ENCODE measurements at places on chromosomes 12 and 14. TPM values are rescaled to one million over a fixed set of nuclear protein-coding genes. Genes with fewer than 3 reads are reported as not detected.

DNA sequence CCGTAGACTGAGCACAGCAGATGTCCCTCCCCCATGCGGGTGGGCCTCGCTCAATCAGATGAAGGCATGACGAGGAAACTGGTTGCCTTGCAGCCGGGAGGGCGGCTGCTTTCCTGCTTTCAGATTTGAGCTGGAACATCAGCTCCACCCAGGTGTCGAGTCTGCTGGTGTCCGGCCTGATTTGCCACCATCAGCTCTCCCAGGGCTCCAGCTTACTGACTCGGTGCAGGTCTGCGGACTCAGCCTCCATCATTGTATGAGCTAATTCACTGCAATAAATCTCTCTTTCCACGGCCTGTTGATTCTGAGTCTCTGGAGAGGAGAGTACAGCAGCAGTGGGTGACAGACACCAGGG, 156.2 kb downstream of the KIF26A start:
- DNase-seq = no peak

DNA sequence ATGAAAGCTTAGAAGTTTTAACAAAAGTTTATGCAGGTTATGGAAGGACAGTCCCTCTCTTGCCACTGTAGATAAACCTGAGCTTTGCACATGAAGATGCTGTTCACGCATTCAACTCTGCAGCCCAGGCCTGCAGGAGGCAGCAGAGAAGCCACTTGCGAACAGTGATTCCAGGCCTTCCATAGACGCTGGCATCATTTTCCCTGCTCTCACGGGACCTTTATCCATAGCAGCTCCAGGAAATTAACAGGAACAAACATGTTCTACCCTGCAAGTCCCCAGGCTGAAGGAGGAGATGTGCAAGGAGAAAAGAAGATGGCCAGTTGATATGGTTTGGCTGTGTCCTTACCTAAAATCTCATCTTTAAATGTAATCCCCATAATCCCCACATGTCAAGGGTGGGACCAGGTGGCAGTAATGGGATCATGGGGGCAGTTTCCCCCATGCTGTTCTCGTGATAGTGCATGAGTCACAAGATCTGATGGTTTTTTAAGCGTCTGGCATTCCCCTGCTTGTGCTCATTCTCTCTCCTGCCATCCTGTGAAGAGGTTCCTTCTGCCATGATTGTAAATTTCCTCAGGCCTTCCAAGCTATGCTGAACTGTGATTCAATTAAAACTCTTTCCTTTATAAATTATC, 2.0 kb downstream of the ERP27 start:
- DNase-seq = no peak

GRCh38 chr14:21320913-21321312, 41.0 kb downstream of the RPGRIP1 start:
- DNase-seq = no peak

DNA sequence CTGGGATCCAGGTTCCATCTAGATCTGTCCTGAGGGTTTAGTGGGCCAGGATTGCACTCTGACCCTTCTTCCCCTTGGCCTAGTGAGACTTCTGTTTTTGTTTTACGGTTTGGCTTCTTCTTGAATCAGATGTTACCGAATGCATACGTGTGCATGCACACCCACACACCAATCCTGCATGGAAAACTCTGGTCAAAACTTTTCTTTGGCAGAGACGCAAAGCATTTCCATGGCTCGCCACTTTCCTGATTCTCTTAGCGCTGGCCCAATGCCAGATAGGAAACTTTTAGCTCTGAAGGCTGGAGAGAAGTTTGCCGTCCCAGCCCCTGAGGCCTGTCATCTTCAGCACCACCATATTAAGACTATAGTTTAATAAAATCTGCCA, 67.4 kb upstream of the ACTN1 start:
- DNase-seq = no peak

- DNase-seq = no peak
These were observed 44.0 kb downstream of the CCER1 start for GRCh38 chr12:90910958-90911357.

GRCh38 chr14:57884175-57884574, 18.3 kb upstream of the SLC35F4 start:
- no peak for DNase-seq

- no peak for DNase-seq
These were observed 39.3 kb downstream of the LRCOL1 start for GRCh38 chr12:132571051-132571450.

- DNase-seq = no peak
These were observed 154.7 kb downstream of the ETV6 start for GRCh38 chr12:11804130-11804529.

GRCh38 chr14:82546401-82546800, 1012.7 kb upstream of the SEL1L start:
- no peak for DNase-seq

- DNase-seq = no peak
These were observed 6.7 kb upstream of the BATF start for GRCh38 chr14:75515629-75515996.

The NRXN3 gene
- not detected for total RNA-seq

The LRRC9 gene
- total RNA-seq = not detected

The ERGIC2 gene
- total RNA-seq = 95.5 TPM

The CDKN3 gene
- total RNA-seq = 61.1 TPM

The CLEC9A gene
- not detected for total RNA-seq

The STYX gene
- 10.8 TPM for total RNA-seq

The BEGAIN gene
- not detected for total RNA-seq

The A2M gene
- total RNA-seq = not detected

The LHX5 gene
- 0.65 TPM for total RNA-seq

Data from PC-9 (cell line).